ENCODE measurements at places on chromosomes 3 and 15.
A peak's percentile ranks its signal among the peaks of the same experiment; 100 is the strongest.

- no peak for DNase-seq
Measured at GRCh38 chr15:39887211-39887610, 32.9 kb downstream of the GPR176 start.

- DNase-seq: no peak
Measured at GRCh38 chr15:100311154-100311625, 30.6 kb downstream of the ADAMTS17 start.

GRCh38 chr3:49869525-49870126 is at the start of gene CAMKV:
Gene CAMKV, minus strand, starts transcription at chr3:49869906. Its CDS starts 7,518 bp downstream, at chr3:49862388.
- DNase-seq: peak; percentile 14

DNA sequence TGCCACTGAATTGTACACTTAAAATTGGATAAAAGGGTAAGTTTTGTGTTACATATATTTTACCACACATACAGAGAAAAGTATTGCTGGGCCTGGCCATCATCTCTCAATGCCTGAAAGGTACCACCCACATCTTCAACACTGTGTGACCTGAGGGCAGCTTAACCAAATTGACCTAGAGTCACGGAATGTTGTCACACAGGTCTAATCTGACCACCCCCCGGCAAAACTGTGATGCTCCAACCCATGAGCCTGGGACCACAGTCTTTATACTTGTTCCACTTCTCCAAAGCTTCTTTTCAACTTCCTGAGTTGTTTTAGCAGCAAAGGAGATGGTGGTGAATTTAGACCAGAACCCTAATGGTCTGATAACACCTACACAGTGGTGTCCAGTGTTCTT is 210.3 kb upstream of the TPM1 start:
- no peak for DNase-seq

- no peak for DNase-seq
Measured at GRCh38 chr15:33636234-33636633, 325.5 kb downstream of the RYR3 start.

DNA sequence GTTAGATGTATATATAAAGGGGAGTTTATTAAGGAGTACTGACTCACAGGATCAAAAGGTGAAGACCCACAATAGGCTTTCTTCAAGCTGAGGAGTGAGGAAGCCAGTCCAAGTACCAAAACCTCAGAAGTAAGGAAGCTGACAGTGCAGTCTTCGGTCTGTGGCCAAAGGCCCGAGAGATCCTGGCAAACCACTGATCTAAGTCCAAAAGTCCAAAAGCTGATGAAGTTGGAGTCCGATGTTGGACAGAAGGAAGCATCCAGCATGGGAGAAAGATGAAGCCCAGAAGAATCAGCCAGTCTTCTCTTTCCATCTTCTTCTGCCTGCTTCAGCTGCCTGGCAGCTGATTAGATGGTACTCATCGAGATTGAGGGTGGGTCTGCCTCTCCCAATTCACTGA is 107.5 kb downstream of the BCHE start:
- DNase-seq: no peak

- no peak for DNase-seq
Measured at GRCh38 chr3:31440878-31441277, 91.8 kb upstream of the STT3B start.

DNA sequence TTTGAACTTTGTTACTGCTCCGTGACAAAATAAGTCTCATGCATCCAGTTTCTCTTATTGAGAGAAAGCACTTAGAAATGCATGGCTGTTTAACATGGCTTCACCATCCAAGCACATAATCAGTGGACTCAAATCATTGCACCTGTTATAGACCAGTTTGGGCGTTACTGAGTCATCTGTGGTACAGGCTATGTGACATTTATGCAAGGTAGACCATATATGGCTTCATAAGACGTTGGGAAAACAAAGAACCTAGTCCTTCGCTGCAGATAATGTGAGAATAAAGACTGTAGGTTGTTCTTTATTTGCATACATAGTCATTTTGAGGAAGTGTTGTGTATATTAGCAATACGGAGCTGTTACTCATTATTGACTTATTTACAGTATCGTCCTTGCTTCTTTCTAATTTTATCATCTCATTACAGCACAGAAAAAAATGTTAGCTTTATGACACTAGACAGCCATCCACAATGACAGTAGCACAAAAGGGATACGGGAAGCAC is 374.7 kb downstream of the IL5RA start:
- DNase-seq: no peak

GRCh38 chr3:26438325-26438940 is 184.1 kb upstream of the LRRC3B start:
- DNase-seq: no peak

GRCh38 chr3:125083776-125084175 is 28.0 kb upstream of the HEG1 start:
- DNase-seq: no peak

DNA sequence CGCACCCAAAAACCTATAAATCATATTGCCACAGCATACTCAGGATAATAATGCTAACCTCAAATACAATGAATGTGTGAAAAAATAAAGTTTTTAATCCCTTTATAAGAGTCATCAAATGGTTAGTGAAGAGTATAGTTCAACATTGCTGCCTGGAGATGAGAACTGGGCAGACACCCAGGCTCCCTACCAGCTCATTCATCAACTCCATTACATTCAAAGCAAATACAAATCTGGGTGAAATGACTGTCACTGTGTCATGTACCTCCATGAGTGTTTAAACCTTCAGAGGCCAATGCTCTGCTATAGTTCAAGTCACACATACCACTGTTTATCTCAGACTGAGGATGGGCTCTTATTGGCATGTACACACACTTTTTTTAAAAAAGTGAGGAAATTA is 167.2 kb upstream of the KCNMB2 start:
- DNase-seq: no peak

GRCh38 chr3:184801241-184801785 is 10.7 kb upstream of the VPS8 start:
- DNase-seq: no peak

GRCh38 chr15:62047282-62047827 is 12.9 kb downstream of the VPS13C start:
- no peak for DNase-seq

DNA sequence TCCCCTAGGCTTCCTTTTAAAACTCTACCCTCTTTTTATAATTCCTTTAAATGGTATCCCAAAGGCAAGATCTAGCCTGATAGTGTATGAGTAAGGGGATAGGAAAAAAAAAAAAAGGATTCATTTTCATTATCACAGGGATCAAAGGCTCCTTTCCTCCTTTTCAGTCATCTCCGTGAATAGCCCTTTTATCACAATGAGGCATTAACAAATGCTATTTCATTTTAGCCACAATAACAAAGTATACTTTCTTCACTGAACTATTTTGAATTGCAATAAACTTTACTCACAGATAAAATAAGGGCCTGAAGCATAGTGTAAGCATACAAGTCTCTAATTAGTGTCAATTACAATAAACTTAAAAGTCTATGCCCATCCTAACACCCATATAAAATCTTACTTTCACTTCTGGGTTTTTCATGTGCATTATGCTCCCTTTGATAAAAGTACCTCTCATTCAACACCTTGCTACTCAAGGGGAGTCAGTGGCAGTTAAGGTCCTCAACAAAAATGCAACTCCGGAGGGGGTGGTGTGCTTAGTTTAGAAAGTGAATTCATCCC is 8.6 kb downstream of the HIGD1A start:
- DNase-seq: no peak

GRCh38 chr3:71722693-71723092 is 2.5 kb downstream of the EIF4E3 start:
- DNase-seq: no peak

DNA sequence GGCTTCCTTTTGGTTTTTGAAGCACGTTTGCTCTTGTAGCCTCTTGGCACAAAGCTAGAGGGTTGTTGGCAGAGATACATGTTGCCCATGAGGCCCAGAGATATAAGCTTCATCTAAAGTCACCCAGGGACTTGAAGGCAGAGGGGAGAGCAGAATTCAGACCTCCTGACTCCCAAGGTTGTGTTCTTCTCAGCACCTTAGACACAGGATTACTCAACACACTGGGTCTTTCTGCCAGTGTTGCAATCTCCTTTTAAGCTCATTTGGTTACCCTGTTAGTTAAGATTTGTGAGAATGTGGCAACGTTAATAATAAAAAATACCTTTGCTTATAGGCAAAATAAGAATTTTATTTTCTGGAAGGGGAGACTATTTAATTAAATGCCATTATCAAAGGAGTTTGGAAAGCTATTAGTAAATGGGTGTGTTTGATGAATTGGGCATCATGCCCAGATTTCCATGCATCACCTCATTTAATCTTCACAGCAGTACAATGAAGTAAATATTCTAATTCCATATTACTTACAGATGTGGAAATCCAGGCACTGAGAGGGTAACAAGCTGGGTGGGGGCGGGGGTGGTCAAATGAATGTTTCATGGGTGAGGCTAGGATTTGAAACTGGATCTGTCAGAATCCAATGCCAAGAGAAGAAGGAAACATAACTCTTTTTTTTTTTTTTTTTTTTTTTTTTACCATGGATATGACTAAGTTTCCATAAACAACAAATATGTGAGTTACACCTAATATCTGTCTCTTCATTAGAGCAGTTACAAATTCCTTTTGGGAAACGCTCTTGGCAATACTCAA is 183.3 kb downstream of the NR1D2 start:
- DNase-seq: no peak

DNA sequence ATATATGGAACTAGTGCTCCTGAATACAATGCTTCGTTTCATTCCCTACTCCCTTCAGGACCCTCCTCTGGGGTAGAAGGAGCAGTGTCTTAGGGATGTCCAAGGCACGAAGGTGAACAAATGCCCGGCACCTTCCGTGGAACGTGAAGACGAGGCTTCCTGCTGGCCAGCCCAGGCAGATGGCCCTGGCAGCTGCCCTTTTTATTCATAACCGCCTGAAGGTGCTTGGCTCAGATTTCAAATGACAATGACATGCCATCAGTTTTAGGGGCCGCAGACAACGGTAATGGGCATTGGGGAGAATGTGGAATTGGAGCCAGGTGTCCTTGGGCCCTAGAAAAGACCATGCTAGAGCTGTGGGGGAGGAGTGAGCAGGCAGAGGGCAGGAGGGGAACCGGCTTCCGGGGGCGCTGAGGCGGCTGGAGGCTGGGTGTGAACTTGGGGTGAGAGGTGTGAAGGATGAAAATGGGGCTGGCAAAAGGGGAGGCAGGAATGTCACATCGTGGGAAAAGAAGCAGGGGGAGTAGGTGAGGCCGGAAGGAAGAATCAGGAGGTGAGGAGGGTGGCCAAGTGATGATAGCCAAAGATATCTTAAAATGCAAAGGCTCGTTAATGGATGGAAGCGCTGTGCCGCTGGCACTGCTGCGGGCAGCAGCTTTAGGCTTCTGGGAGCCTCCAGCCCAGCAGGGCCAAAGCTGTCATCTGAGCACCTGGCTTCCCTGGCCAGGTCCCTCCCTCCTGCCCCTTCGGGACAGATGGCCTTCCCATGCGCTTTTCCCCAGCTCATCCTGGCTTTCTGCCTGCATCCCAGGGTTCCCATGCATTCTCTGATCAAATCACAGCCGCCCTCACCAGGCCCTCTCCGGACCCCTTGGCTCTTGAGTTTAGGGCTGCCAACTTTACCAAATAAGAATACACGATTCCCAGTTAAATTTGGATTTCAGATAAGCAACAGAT is 93.7 kb downstream of the TMEM266 start:
- no peak for DNase-seq

DNA sequence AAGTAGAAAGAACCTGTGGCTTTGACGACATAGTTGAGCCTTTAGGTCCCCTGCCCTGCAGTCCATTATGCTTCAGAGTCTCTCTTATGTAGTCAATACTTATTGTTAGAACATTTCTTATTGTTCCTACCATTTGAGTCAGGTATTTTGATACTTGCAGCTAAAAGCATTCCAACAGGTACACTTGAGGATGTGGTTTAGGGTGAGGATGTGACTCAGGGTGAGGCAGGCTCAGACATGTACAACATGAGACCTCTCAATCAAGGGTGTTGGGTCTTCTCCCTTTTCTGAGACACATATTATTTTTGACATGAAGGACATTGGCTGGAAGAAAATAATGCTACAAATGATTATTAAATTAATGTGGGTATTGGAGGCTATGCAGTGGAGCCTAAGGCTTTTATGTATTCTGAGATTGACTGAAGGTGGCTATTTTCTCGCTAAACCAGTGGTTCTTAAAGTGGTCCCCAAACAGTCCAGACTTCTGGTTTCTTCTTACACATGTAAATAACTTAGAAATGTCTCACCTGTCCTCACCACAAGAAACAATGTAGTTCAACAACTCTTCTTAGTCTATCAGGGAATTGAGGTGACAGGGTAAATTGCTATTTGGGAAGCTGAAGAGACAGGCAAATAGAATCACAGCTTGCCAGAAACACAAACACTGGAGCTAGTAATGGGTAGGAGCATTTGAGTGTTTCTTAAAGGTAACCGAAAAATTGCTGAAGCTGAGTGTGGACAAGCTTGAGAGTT is 135.5 kb upstream of the ZPLD1 start:
- DNase-seq: no peak

GRCh38 chr3:128068156-128068620 is 16.0 kb downstream of the SEC61A1 start:
- DNase-seq: no peak

DNA sequence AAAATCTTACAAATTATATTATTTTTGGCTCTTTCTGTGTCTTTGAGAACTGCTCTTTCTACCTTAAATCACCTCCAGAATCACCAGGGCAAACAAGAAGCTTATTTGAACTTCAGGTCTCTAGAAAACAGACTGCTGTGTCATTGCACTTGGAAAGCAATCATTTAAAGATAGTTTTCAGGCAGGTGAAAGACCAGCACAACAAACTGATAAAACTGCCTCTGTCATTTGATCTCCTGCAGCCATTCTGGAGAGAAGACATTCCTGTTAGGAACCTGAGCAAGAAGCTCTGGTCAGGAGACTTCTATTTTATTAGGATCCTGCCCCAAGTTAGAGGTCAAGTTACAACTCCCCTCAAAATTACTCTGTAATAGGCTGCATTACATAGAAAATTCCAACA is 50.7 kb upstream of the AP4E1 start:
- no peak for DNase-seq

- no peak for DNase-seq
Measured at GRCh38 chr15:92810418-92811138, 89.5 kb upstream of the CHD2 start.

- DNase-seq: no peak
Measured at GRCh38 chr3:20074226-20075063, 34.2 kb downstream of the KAT2B start.

- no peak for DNase-seq
Measured at GRCh38 chr3:113630956-113631542, 65.4 kb downstream of the USF3 start.

DNA sequence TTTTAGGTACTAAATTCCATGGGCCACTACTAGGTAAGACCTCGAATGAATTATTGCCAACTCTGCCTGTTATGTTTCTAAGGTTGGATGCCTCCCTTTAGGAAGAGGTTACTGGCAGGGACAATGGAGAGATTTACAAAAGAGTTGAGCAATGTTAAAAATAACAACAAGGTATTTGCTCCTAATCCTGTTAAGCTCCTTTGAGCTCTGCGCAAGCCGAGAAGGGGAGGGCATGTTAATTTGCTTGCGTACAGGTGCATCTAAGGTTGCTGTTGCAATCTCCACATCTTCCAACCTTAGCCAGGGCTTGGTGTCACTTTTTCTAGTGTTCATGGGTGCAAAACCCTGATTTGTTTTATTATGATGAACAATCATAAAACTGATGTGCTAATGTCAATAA is 161.5 kb upstream of the TPM1 start:
- no peak for DNase-seq

Measured in stimulated activated CD8-positive, alpha-beta memory T cell treated with anti-CD3 and anti-CD28 coated beads, Interleukin-2, amount 100 ng/mL, for 48 hours (primary cell).